ENCODE measurements at places on chromosomes 12 and 14.

DNA sequence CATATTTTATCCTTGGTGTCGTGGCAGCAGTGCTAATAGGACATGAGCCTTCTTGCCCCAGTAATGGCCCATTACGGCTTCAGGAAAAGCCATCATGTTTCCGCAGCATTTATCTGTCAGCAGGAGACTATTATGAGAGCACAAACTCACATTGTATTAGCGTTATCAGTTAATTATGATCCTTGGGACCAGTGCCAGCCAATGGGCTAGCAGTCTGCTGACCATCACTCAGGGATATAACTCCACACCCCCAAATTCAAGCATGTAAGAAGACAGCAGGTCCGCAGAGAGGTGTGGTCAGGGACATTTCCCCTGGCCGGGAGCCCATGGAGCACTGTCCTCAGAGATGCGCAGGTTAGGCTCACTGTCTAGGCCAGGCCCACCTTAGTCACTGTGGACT, 4.9 kb upstream of the ESRRB start:
- no peak for DNase-seq

- DNase-seq: no peak
These were observed 885 bp upstream of the PALS1 start for GRCh38 chr14:67240168-67240932.

GRCh38 chr12:100266585-100266834, 369 bp downstream of the DEPDC4 start:
- no peak for DNase-seq

GRCh38 chr12:49089821-49090773, 4.5 kb downstream of the DHH start:
- DNase-seq: no peak

GRCh38 chr12:101858361-101858760, 19.0 kb upstream of the DRAM1 start:
- DNase-seq: no peak

DNA sequence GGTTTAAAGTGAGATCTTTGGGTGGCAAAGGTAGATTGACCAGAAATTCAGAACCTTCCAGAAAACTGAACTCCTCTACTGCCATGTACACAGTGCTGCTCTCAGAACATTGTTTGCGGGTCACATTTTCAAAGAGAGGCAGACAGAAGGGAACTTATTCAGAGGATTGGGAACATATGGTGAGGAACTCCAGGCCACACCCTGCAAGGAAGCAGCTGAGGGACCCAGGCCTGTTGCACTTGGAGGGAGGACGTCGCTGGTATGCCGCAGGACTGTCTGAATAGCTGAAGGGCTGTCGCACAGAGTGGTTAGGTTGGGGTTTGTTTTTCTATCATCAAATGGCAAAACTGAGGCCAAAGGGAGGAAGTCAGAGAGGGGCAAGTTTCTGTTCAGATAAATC, 441.1 kb downstream of the DPF3 start:
- DNase-seq: no peak

DNA sequence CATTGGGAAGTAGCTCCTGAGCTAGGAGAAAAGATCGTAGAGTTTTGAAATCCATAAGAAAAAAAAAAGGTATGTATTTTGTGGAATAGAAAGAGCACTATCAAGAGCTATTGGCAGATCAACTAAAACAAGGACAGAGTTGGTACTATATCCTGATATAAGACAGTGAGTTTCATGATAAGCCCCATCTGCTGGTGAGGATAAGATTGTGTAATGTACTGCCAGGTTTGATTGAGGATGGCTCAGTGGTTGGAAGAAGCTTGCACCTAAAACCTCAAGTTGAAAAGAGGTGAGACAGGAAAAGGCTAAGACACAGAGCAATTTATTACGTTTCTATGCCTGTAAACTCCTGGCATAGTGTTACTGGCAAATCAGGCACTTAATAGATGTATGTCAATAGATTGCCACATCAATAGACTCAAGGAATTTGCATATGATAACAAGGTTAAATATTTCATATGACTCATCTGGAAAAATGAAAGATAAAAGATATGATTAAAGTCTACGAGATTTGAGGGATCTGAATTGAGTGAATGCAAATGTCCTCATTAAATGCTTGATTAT, 525.6 kb downstream of the FLRT2 start:
- DNase-seq: no peak

- no peak for DNase-seq
These were observed 50.9 kb downstream of the MVK start for GRCh38 chr12:109624467-109624866.

DNA sequence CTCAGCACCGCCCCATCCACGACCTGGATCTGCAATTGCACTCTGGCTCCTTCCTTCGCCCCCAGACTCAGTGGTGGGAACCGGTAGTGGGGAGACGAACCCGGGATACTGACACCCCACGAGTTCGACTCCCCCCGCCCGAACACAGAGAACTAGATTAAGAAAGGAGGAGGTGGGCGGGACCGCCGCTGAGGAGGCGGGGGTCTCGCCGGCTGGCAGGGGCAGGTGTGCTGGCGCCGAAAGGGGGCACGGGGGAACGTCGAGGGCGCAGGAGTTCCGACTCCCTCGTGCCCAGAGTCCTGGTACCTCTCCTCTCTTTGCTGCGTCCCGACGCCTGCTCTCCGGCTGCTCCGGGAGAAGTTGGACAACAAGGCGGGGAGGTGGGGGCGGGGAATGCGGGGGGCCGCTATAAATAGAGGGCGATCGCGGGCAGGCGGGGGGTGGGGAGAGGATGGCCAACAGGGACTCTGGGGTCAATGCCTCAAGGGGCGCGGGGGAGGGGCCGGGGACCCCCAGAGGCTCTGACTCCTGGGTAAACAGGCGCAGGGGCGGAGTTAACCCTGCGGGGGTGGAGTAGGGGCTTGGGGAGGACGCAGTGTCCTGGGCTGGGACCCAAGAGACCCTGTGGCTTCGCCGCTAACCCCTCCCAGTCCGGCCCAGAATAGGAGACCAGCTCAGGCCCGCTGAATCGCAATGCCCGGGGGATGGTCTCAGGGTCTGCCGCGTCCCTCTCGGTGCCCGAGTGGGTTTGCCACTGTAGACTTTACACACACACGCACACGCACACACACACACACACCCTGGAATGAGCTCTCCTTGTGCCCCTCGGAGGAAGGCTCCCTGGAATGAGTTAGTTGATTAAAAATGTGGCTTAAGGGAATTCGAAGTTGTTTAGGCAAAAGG, 761 bp upstream of the NDRG2 start:
- DNase-seq: peak; percentile 16

DNA sequence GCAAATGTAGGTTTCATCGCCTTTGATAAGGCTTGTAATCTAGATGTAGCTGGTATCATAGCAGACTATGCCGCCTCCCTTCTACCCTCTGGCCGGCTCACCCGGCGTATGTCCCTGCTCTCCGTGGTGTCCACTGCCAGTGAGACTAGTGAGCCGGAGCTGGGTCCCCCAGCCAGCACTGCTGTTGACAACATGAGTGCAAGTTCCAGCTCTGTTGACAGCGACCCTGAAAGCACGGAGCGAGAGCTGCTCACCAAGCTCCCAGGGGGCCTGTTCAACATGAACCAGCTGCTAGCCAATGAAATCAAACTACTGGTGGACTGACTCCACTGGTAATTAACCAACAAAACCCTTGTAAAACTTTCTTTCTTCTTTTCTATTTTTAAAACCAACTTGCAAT, 49.0 kb upstream of the A2ML1 start:
- no peak for DNase-seq

DNA sequence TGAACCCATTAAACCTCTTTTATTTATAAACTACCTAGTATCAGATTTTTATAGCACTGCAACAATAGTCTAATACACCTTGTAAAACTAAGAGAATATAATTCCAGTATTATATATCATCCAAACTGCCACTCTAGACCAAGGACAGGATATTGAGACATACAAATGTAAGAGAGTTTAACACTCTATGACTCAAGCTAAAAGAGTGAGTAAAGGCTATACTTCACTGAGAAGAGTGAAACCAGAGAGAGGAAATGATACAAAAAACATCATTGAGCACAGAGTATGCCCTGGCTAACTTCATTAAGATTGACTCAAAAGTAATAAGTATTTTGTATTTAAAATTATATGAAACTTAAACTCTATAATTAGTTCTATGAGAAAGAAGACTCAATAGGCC, 1951.9 kb upstream of the SEL1L start:
- DNase-seq: no peak

GRCh38 chr14:100825713-100826331, at the start of gene MEG3:
TSS of gene MEG3 (plus strand) at chr14:100826118.
- no peak for DNase-seq

DNA sequence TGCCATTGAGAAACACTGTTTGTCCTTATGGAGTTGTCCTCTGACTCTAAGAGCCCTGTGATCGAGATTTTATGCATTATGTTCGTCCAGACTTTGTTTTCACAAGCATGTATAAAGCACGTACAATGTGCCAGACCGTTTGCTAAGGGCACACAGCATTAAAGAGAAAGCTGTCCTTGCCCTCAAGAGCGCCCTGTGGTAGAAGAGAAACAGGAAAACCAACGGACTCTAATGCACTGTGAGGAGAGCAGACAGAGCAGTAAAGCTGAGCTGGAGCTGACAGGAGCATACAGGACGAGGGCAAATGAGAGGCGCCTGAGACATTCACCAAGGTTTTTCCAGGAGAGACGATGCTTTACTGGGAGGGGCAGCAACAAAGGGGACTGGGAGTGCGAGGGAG, 66.2 kb upstream of the OVCH1 start:
- DNase-seq: no peak

- no peak for DNase-seq
These were observed 52.6 kb downstream of the DYRK2 start for GRCh38 chr12:67701121-67701520.

GRCh38 chr14:53399057-53399456, 245.9 kb upstream of the DDHD1 start:
- DNase-seq: no peak

DNA sequence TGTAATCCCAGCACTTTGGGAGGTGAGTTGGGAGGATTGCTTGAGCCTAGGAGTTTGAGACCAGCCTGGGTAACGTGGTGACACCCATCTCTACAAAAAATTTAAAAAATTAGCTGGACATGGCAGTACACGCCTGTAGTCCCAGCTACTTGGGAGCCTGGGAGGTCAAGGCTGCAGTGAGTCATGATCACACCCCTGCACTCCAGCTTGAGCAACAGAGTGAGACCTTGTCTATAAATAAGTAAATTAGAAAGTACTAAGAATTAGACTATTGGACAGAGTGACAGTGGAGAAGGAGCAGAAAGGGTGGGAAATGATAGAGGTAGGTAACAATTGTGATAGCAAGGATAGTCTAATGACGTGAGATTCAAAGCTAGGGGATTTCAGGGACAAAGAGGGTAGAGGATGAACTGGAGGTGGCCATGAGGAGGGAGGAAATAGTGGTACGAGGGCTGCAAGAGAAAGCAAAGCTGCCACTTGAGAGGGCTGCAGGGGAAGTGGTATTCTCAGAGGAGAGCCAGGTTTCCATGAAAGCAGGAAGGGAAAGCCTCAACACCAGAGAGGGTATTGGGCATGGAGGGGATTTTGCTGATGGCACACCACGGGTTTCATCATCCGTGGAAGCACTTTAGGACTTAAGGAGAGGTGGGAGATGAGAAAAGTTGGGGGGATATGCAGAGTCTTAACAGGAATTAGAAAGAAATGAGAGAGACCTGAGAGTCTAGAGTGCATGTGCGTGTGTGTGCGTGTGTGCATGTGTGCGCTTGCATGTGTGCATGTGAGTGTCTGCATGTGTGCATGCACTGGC, 85.6 kb downstream of the SYNE2 start:
- DNase-seq: no peak

- no peak for DNase-seq
These were observed 36.6 kb upstream of the CHGA start for GRCh38 chr14:92886337-92886736.

GRCh38 chr14:70981000-70981952, 74.0 kb downstream of the PCNX1 start:
- DNase-seq: peak; percentile 6

- DNase-seq: no peak
These were observed 38.4 kb upstream of the CCT2 start for GRCh38 chr12:69546693-69547438.

DNA sequence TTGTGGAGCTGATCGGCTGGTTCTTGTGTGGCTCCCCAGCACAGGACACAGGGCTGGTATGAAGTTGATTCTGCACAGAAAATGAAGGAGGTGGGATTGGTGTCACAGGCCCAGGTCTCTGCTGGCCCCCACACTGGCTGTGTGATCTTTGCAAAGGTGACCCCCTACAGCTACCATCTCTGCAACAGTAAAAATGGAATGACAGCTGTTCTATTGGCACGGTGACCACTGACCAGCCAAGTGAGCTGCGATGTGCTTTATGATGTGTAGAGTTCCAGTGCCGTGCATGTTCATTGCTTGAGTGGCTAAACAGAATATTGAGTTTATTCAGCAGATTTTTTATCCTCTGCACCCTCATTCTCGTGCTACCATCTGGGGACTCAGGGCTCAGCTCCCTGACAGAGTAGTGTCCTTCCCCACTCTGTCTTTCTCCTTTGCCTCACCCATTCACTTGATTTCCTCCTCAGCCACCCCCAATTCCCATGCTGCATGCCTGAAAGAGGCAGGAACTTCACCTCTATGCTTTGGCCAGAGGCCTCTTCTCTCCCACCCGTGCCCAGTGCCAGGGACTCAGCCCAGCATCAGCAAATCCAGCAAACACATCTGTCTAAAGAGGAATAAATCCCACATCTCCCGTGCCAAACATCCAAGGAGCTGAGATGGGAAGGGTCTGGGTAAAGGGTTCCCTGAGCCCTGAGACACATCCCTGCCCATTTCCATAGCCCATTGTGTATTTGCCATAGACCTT, 21.2 kb downstream of the C14orf132 start:
- no peak for DNase-seq

DNA sequence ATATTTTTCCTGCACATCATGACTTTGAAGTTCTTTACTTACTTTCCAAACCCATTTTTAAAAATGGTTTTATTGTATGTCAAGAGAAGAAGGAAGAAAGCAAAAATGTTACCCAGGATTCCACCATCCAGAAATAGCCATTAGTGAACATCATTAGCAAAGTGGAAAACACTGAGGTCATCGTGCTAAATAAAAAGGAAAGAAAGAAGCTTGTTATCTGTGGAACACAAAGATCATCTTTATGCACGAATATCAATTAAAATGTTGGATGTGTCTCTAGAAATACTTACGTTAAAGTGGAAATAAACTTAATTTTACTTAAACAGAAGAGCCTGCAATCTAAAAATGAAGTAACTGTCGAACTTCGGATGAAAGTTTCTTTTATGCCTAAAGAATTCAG, 27.3 kb downstream of the SFSWAP start:
- DNase-seq: no peak
